Left kidney (tissue), 8 donors: ENCODE measurements at places on chromosomes 2 and 18.

- DNase-seq = no peak
Observed at GRCh38 chr2:182792441-182792840, 74.0 kb downstream of the FRZB start.

DNA sequence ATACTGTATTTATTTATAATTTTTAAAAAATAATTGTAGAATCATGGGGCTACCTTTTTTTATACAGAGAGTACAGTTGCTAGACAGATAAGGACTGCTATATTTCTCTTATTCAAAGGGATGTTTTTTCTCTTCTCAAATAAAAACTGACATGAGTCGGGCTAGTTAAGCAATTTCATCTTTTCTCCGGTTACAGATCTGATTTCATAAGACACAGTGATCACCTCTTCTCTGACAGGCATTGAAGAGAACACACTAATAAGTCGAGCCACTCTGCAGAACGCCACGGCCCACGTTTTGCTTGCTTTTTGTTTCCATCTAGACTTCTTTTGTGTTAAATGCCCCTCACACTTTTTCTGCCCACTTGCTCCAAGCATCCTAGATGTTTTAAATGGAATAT is 85.4 kb downstream of the HNRNPLL start:
- DNase-seq = no peak

- DNase-seq = no peak
Observed at GRCh38 chr2:196479350-196479749, 160.2 kb upstream of the CCDC150 start.

- DNase-seq = no peak
Observed at GRCh38 chr2:195470622-195471021, 186.4 kb upstream of the SLC39A10 start.

DNA sequence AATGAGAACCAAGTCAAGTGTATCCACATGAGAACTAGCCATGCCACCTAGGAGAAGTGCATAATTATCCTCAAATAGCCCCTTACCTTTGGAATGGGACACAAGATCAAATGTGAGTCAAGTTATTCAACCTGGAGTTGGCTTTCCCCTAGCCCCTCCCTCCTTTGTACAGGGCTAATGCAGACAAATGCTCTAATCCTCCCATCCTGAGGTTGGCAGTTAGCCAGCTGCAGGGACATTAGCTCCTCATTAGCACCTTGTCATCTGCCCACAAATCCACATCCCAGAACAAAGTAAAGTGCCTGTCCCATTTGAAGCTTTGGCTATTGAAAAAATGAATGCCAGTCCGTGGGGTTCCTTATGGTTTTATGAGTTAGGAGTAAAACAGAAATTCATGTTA is 294.1 kb upstream of the FANCL start:
- peak; percentile 20 for DNase-seq

DNA sequence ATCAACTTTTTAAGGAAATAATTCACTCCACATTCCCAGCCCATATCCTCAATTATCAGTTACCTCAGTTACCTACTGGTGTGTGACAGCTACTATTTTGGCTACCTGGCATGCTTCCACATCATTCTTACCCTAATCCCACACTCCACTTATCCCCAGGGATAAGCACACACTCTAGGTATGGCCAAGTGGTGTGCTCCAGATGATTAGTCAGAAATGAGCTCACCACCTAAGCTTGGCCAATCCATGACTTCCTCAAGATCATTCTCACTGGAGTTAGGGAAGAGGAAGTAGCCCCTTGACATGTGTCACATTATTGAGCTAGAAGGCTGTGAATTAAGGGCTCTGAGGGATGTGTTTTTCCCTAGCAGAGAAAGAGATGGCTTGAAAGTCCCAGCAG is 20.9 kb upstream of the SMAD4 start:
- no peak for DNase-seq

- no peak for DNase-seq
Observed at GRCh38 chr2:105768961-105769452, 24.3 kb downstream of the NCK2 start.

DNA sequence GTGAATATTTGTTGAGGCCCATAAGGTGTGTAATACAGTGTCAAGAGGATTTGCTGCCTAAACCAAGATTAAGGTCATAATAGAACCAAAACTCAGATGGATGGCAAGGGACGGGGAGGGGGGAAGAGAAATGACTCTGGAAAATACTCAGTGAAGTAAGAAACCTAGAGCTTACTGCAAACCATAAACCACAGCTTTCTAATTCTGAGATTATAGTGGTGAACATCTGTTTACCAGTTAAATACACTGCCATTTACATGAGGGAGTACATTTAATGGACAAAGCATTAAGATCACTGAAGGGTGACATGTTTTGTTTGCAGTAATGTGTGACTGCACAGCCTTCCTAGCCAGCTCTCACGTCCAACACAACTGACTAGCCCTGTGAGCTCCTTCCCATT is 19.8 kb downstream of the EVX2 start:
- DNase-seq = no peak

DNA sequence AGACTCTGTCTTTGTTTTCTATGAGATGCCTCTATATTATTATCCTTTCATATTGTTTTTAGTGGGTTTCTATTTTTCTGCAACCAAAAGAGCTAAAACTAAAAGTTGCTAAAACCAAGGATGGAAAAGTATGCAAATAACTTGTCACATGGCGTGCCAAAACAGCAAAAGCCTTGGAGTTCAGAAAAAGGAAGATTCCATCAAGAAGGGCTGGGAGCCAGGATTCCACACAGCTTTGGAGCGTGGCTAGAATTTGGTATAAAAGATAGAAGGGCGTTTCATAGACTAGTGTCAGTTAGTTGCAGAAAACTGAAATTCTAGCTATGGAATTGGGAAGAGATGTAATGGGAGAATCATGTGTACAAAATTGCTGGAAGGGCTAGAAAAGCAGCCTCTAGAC is 4.1 kb downstream of the SCYGR1 start:
- no peak for DNase-seq

DNA sequence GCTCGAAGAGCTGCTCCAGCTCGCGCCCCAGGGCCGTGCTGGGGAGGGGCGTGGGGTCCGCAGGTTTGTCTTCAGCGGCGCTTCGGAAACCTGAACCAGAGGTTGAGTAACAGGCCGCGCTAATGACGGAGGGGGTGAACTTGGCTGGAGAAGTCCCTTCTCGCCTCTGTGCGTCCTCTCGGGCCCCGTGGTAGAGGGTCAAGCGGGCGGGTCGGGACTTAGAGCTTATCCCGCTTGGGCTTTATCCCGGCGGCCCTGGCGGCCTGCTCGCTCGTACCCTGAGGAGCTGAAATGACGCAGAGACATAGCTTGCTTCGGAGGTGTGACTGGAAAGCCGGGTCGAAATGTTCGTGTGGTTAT is 479 bp downstream of the RNMT start:
- DNase-seq = peak; percentile 53

- no peak for DNase-seq
Observed at GRCh38 chr2:46806526-46806925, 109.1 kb downstream of the MCFD2 start.

- no peak for DNase-seq
Observed at GRCh38 chr18:4119127-4119648, 335.9 kb downstream of the DLGAP1 start.

- no peak for DNase-seq
Observed at GRCh38 chr2:158127380-158127804, 25.7 kb downstream of the UPP2 start.

- no peak for DNase-seq
Observed at GRCh38 chr18:55452123-55452611, 135.8 kb downstream of the TCF4 start.

GRCh38 chr18:9984080-9984479 is 70.3 kb downstream of the VAPA start:
- DNase-seq = no peak
